Activated CD4-positive, alpha-beta T cell treated with anti-CD3 and anti-CD28 coated beads, Interleukin-2, amount 10 ng/mL, durations not matched to agents 7 days and 5 days (primary cell): ENCODE measurements at places on chromosomes 5 and 9. TPM values are rescaled to one million over a fixed set of nuclear protein-coding genes. Genes with fewer than 3 reads are reported as not detected.

The CDKN2B-AS1 gene
- 5.6 TPM for total RNA-seq

The CAPSL gene
- not detected for total RNA-seq

DNA sequence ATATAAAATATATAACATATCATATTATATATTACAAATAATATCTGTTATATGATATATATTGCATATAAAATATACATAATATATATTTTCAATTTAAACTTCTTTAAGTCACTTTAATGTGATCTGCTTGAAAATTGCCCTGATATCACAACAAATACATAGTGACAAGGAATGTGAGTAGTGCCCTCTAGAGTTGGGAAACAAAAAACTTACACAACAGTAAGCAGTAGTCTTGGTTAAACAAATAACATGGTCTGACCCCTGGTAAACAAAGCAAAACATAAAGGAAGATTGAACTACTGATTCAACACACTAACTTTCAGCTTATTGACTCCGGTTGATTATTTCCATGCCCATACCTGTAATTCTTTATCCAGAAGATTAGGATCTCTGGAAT lies 188.3 kb upstream of the NMUR2 start:
- no peak overlapping the region for H3K4me3 ChIP-seq

DNA sequence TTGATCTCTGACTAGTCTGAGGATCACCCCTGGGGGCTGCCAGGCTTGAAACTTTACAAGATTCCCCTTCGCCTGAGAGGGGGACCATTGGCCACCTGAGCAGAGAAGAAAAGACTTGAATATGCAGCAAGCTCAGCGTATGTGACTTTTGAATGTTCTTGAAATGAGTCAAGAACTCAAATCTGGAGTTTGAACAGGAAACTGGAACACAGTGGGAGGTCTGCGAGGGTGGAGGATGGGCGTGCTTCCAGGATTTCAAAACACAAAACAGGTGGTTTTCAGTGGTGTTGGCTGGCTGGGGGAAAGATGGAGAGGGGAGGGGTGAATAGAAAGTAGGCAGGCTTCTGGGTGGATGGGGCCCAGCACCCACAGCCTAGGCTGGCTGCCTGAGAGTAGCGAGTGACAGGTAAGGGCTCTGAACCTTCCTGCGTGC lies 40.6 kb downstream of the TMEM174 start:
- no peak overlapping the region for H3K4me3 ChIP-seq
- DNase-seq: no peak
- H3K36me3 ChIP-seq: no peaks in the 10 kb centered on the region

DNA sequence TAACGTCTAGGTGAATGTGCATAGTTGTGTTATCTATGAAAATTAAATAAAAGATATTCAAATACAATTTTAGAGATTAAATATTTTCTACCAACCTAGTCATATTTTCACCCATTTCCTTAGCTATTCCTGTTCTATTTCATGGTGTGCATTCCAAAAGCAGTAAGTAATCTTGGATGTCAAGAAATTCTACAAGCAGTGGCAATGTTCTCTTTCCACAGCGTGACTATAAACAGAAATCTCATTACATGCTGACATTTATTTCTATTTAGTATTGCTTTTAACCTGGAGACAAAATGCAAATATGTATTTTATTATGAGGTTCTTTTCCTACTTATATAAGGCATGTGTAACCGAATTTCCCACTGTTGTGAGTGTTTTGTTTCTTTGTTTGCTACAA lies 510.0 kb downstream of the ACTL7B start:
- H3K36me3 ChIP-seq: no peaks in the 10 kb centered on the region
- no peak overlapping the region for H3K4me3 ChIP-seq
- no peak for DNase-seq
- H3K27me3 ChIP-seq: no peaks in the 10 kb centered on the region
- no peaks in the 10 kb centered on the region for H3K4me1 ChIP-seq
- H3K27ac ChIP-seq: no peak overlapping the region

GRCh38 chr9:127176631-127177030 lies 54.2 kb upstream of the ANGPTL2 start:
- no peak for DNase-seq
- no peak overlapping the region for H3K27ac ChIP-seq

- H3K4me1 ChIP-seq: no peaks in the 10 kb centered on the region
- H3K27me3 ChIP-seq: no peaks in the 10 kb centered on the region
- H3K36me3 ChIP-seq: no peaks in the 10 kb centered on the region
- H3K4me3 ChIP-seq: no peak overlapping the region
- no peak for DNase-seq
- H3K27ac ChIP-seq: no peak overlapping the region
Measured at GRCh38 chr9:28365728-28366127, 792.4 kb upstream of the C9orf72 start.

DNA sequence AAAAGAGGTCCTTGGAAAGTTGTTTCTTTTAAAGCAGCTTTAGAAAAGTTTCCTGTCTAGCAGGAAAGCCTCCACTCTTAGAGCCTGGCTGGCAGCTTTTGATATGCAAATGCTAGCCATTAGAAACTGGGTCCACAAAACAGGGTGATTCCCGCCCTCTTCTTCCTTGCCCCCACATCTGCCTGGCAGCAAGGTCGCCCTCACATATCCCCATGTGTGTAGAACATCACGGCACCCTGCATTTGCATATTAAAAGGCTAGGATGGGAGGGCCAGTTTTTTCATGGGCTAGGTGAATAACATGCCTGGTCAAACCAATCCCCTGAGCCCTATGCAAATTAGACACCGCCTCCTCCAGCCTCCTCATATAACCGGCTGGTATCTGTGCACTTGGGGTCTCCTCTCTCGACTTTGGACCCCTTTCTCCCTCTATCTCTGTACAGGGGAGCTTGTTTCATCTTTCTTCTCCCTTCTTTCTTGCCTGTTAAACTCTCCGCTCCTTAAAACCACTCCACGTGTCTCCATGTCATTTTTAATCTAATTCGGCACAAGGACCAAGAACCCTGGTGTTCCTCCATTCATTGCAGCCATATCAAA lies 426.8 kb upstream of the CTNND2 start:
- H3K4me1 ChIP-seq: no peaks in the 10 kb centered on the region
- no peak for DNase-seq
- no peak overlapping the region for H3K4me3 ChIP-seq
- no peaks in the 10 kb centered on the region for H3K27me3 ChIP-seq
- H3K27ac ChIP-seq: no peak overlapping the region

GRCh38 chr5:125005266-125005665 lies 258.8 kb upstream of the ZNF608 start:
- no peaks in the 10 kb centered on the region for H3K36me3 ChIP-seq
- no peaks in the 10 kb centered on the region for H3K27me3 ChIP-seq
- H3K27ac ChIP-seq: no peak overlapping the region
- H3K4me1 ChIP-seq: no peaks in the 10 kb centered on the region
- DNase-seq: no peak
- H3K4me3 ChIP-seq: no peak overlapping the region
